ENCODE measurements at places on chromosomes 7 and 10. TPM values are rescaled to one million over a fixed set of nuclear protein-coding genes. Genes with fewer than 3 reads are reported as not detected.

The NOS3 gene
- total RNA-seq, result 15.7 TPM

The EPC1 gene
- total RNA-seq, result 34.3 TPM

The MOSPD3 gene
- total RNA-seq, result 12.1 TPM

The GARIN1A gene
- 0.37 TPM for total RNA-seq

The TMEM229A gene
- not detected for total RNA-seq

The MYH16 gene
- not detected for total RNA-seq

The CDHR3 gene
- total RNA-seq, result 1.0 TPM

The CCDC172 gene
- total RNA-seq, result not detected

The SPDYE1 gene
- total RNA-seq, result not detected

The CPVL gene
- total RNA-seq, result not detected

The GPR15LG gene
- total RNA-seq, result not detected

The FRMPD2 gene
- not detected for total RNA-seq

The CNPY1 gene
- total RNA-seq, result not detected

The ASIC3 gene
- total RNA-seq, result 4.0 TPM

The VWC2 gene
- not detected for total RNA-seq

The ADRB1 gene
- not detected for total RNA-seq

The SMC3 gene
- total RNA-seq, result 87.3 TPM

The UNC5B gene
- total RNA-seq, result 0.02 TPM

The OR13A1 gene
- total RNA-seq, result not detected

The NUDT5 gene
- 128 TPM for total RNA-seq

The NUDT13 gene
- total RNA-seq, result 0.91 TPM

The EPO gene
- not detected for total RNA-seq

The SPDYE5 gene
- total RNA-seq, result not detected

The GLI3 gene
- not detected for total RNA-seq

The LIPF gene
- not detected for total RNA-seq

The GPAM gene
- total RNA-seq, result 9.8 TPM

The RHOBTB1 gene
- 0.69 TPM for total RNA-seq

The MYOZ1 gene
- total RNA-seq, result not detected

The TMEM139 gene
- 0.42 TPM for total RNA-seq

The ATRNL1 gene
- 0.26 TPM for total RNA-seq

The NPSR1 gene
- not detected for total RNA-seq

The ZNF22 gene
- 26.7 TPM for total RNA-seq

The UCN3 gene
- total RNA-seq, result not detected

The TET1 gene
- 1.2 TPM for total RNA-seq

The CACNB2 gene
- total RNA-seq, result not detected
